ENCODE measurements at places on chromosomes 7 and 10. TPM values are rescaled to one million over a fixed set of nuclear protein-coding genes. Genes with fewer than 3 reads are reported as not detected.

The FAM237B gene
- polyA plus RNA-seq, result 1.1 TPM

The ATP5F1C gene
- 434 TPM for polyA plus RNA-seq

DNA sequence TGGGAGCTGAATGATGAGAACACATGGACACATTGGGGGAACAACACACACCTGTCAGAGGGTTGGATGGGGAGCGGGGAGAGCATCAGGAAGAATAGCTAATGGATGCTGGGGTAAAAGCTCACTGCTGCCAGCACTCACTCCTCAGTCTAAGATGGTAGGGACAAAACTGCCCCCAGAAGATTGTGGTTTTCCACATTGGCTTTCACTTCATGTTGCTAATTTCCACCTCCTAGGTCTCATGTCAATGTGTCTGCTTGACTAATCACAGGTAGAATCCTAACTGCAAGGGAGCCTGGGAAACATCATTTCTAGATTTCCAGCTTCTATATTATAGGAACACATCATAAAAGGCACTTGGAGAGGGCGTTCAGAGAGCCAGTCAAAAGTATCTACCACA, 22.6 kb downstream of the APBB1IP start:
- DNase-seq, result no peak

GRCh38 chr10:13026873-13027272, 25.4 kb upstream of the CCDC3 start:
- no peak for DNase-seq

GRCh38 chr10:31832261-31832660, 96.4 kb downstream of the ARHGAP12 start:
- DNase-seq, result no peak

The CUBN gene
- 276 TPM for polyA plus RNA-seq

The PRSS37 gene
- polyA plus RNA-seq, result 0.73 TPM

The CAV1 gene
- 27.3 TPM for polyA plus RNA-seq

The JCAD gene
- polyA plus RNA-seq, result 29.7 TPM

The CPA2 gene
- polyA plus RNA-seq, result 0.60 TPM

DNA sequence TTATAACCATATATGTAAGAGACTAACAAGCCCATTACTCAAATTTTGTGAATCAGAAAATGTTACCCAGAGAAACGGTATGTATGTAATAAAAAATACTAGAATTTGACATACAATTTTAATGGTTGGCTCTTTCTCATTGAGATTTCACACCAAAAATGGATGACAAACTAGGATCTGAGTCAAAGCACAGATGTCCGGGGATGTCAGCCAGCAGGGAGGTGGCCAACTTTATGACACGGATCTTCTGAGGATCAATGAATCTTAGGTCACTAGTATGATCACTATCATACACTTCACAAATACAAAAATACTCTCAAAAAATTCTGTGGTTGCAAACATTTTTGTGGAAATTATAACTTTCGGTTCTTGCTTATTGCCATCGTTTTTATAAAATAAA, 173.5 kb upstream of the NFE2L3 start:
- DNase-seq, result no peak

DNA sequence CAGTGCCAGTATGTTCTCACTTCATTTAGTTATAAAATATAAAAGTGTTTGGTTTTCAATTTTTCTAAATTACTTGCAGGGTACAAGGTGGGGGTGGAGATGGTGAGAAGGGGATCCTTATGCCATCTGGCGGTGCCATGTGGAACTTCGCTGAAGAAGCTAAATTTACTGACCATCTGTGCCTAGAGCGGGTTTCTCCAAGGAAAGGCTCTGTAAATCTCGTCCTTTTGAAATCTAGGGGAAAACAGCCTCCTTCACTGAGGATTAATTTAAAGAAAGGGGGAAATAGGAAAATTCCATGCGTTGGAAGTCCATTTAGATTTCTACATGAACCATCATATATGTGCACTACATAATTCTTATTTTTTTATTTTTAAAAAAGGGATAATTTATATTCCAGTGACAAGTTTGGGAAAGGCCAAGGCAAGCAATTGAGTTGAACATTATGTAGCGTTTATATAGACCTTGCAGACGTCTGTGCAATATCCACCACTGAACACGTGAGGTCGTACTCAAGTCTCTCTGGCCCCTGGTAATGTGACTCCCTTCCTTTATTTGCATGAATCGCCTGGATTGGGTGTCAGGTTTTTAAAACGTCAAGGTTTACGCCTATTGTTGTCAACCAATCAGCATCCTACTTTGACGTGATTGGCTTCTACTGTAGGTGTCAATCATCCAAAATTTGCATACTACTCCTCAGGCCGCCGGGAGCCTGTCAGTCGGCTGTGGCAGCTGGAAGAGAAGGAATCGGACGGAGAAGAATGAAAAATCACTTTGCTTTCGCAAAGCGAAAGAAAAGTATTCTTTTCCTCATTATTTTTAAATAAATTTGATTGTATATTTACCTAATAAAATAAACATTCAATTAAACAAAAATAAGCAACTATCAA, 297.1 kb upstream of the NFE2L3 start:
- peak; percentile 99 for DNase-seq

DNA sequence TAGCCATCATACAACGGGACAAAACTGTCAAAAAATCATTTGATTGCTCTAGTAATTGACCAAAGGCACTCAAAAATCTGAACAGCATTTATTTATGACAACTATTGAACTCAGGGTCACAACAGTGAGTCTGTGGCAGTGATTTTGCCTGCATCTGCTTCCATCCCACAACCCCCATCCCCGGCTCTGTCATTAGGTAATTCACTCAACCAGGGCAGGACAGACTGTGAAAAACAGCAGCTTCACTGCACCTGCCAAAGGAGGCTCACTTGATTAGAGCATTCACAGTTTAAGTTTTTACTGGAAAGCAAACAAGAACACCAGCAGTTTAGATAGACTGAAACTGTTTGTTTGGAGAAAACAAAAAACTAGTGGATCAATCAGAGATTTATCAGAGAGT, 22.2 kb downstream of the NRCAM start:
- no peak for DNase-seq

GRCh38 chr10:28298951-28299350, 3.9 kb downstream of the MPP7 start:
- no peak for DNase-seq

- DNase-seq, result no peak
These were observed 209.0 kb upstream of the NPVF start for GRCh38 chr7:25437308-25437707.

- DNase-seq, result peak; percentile 50
These were observed 527 bp downstream of the AKR1B1 start for GRCh38 chr7:134458341-134458805.

GRCh38 chr7:151539088-151539671, 19.5 kb upstream of the RHEB start:
- DNase-seq, result no peak

DNA sequence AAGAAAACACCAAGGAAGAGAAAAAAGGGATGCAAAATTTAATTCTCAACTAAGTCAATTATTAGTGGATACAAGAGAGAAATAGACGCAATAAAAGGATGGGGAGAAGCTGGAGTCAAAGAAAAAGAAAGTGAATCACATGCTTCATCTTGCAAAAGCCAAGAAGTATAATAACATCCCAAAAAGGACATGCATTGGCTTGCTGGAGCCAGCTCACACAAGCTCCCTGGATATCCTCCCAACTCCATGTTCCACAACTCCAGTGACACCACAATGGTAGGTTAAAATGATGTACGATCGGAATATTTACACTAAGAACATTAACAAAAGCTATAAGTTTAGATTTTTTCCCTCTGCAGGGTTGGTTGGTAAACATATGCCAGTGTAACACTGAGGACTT, 72.4 kb downstream of the MACC1 start:
- DNase-seq, result no peak

GRCh38 chr10:84065804-84066601, 73.3 kb upstream of the GHITM start:
- no peak for DNase-seq

The CBLL1 gene
- polyA plus RNA-seq, result 33.7 TPM

All from left kidney (tissue), 8 donors.